ENCODE measurements at places on chromosomes 13 and 19. TPM values are rescaled to one million over a fixed set of nuclear protein-coding genes. Genes with fewer than 3 reads are reported as not detected.

ZNF419 gene
- 6.1 TPM for total RNA-seq

GRCh38 chr19:48629599-48630295 is 7.4 kb downstream of the DBP start:
- H3K27ac ChIP-seq = no peak overlapping the region
- peak; percentile 46 for DNase-seq
- no peak overlapping the region for H3K4me3 ChIP-seq
- H3K4me1 ChIP-seq = peaks cover 40% of the 10 kb centered on the region
- H3K27me3 ChIP-seq = no peaks in the 10 kb centered on the region
- H3K36me3 ChIP-seq = peaks cover 4% of the 10 kb centered on the region

MCEMP1 gene
- not detected for total RNA-seq

NKPD1 gene
- total RNA-seq = 0.16 TPM

GRCh38 chr13:41605319-41606285 is 148.3 kb downstream of the RGCC start:
- DNase-seq = no peak
- no peaks in the 10 kb centered on the region for H3K4me1 ChIP-seq
- no peaks in the 10 kb centered on the region for H3K27me3 ChIP-seq
- H3K27ac ChIP-seq = no peak overlapping the region
- H3K4me3 ChIP-seq = no peak overlapping the region

FCER2 gene
- 3.0 TPM for total RNA-seq

DNA sequence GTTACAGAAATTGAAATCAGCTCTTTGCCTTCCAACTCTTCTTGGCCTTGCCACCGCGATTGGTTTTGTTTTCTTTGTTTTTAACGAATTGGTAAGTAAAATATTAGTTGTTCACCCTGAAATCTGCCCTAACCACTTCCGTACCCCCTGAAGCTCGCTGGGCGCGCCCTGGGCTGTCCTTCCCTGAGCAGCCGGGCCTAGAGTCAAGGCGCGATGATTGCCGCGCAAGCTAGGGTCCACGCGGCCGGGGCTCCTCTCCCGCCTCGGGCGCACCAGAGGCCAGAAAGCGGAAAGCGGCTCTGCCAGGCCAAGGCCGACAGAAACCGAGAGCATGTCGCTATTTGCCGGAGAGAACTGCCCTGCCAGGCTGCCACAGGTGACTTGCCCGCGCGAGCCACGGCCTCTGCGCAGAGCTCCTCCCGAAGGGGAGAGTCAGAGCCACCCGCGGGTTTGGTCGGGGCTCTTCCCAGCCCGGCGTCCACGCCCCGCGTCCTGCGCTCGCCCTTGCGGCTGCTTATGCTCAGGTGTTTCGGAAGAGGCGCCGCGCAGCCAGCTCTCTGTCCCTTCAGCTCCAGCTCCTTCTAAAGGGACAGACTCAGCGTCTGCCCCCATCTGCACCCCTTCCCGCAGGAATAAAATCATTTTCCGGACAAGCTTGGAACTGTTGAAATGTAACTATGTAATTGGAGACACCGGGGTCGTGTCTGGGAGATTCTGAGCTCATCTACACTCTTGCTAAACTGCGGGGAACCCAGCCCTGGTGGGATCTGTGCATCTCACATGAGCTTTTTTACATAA is 6.6 kb upstream of the CDX2 start:
- peaks cover 12% of the 10 kb centered on the region for H3K4me1 ChIP-seq
- H3K4me3 ChIP-seq = no peak overlapping the region
- H3K36me3 ChIP-seq = no peaks in the 10 kb centered on the region
- DNase-seq = no peak

- no peak overlapping the region for H3K4me3 ChIP-seq
- no peak for DNase-seq
- H3K27me3 ChIP-seq = peaks cover 6% of the 10 kb centered on the region
- no peaks in the 10 kb centered on the region for H3K4me1 ChIP-seq
These were observed 3.7 kb upstream of the CSNK1A1L start for GRCh38 chr13:37109051-37109678.

DNA sequence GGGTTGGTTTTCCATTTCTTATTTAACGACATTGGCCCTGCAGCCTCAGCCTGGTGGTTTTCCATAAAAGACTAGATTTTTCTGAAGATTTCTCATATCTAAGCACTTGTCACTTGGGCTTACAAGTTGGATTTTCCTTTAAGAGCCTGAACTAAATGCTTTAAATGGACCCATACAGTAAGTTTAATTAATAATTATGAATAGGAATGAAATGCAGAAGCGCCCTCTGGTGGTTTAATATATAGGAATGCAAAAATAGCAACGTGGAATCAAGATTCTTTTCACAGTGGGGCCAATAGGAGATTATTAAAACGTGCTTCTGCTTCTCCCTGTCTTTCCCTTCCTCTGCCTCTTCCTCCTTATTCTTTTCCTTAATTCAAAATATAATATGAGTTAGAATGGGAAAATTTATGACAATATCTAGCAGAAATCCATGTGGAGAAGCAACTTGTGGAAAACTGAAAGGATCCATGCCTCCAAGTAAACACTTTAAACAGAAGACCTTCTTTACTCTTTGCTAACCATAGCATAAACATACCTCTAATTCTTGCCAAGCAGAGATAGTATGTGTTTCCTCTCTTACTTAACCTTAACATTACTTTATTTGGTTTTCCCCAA is 324.0 kb downstream of the GPC5 start:
- no peaks in the 10 kb centered on the region for H3K36me3 ChIP-seq
- H3K27me3 ChIP-seq = peaks cover 4% of the 10 kb centered on the region
- DNase-seq = no peak

DNA sequence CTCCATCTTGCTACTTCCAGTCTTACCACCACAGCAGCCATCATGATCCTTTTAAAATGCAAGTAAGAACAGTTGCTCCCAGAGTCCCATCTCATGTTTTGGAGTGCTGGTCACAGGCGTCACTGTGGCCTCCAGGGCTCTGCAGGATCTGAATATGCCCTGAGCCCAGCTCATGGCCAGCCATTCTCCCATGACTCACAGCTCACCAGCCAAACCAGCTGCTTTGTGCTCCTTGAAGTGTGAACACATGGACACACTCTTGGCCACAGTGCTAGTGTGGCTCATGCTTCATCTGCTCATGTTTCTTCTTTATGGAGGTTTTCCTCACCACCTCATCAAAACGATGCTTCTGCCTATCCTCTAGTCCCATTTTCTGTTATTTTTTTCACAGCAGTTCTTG is 466.5 kb downstream of the UQCRFS1 start:
- no peak overlapping the region for H3K27ac ChIP-seq
- H3K4me1 ChIP-seq = no peaks in the 10 kb centered on the region
- no peak for DNase-seq
